Hindlimb muscle (tissue), 1 donor: ENCODE measurements at places on chromosomes 5 and 9. TPM values are rescaled to one million over a fixed set of nuclear protein-coding genes. Genes with fewer than 3 reads are reported as not detected.

DNA sequence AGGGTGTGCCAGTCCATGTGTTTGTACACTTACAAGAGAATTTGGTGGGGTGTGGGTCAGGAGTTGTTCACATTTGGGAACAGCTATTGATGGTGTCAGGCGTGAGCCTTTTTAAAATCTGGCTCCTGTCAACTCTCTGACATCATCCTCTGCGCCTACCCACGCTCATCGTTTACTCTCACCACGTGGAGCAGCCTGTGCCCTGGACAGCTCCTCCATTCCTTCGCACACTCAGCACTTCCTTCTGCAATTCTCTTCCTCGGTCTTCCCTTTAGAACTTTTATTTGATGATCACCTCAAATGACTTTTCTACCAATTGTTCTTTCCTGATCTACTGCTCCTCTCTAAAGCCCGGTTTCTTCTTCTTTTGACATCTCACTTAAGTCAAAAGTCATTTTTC lies 42.1 kb upstream of the GNAQ start:
- DNase-seq, result no peak

The CDX1 gene
- 0.19 TPM for polyA plus RNA-seq

The LCN15 gene
- polyA plus RNA-seq, result 0.62 TPM

GRCh38 chr9:86511614-86512360 lies 157.6 kb upstream of the TUT7 start:
- DNase-seq, result no peak

- DNase-seq, result no peak
Measured at GRCh38 chr5:139251281-139251687, 42.3 kb upstream of the MATR3 start.

GRCh38 chr5:168820874-168821273 lies 241.7 kb upstream of the PANK3 start:
- DNase-seq, result no peak

The TICAM2 gene
- 5.0 TPM for polyA plus RNA-seq

GRCh38 chr9:112120439-112120925 lies 54.6 kb downstream of the SUSD1 start:
- DNase-seq, result no peak

GRCh38 chr5:73419465-73420390 lies 28.8 kb downstream of the FOXD1 start:
- DNase-seq, result peak; percentile 83

DNA sequence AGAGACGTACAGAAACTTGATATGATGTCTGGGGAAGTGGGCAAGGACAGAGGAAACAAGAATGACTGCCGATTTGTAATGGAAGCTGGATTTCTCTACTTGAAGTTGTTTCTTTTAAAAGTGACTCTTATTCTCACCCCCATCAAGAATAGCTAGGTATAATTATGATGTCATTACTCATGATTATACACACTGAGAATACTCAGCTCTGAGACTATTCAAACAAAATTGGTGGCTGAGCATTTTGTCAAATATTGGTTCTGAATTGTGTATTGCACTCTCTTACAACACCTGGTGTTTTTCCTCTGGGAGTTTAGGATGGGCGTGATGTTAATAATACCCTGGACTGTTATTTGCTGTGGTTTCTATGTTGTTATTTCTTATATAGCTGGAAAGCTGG lies 46.3 kb downstream of the MAST4 start:
- no peak for DNase-seq

DNA sequence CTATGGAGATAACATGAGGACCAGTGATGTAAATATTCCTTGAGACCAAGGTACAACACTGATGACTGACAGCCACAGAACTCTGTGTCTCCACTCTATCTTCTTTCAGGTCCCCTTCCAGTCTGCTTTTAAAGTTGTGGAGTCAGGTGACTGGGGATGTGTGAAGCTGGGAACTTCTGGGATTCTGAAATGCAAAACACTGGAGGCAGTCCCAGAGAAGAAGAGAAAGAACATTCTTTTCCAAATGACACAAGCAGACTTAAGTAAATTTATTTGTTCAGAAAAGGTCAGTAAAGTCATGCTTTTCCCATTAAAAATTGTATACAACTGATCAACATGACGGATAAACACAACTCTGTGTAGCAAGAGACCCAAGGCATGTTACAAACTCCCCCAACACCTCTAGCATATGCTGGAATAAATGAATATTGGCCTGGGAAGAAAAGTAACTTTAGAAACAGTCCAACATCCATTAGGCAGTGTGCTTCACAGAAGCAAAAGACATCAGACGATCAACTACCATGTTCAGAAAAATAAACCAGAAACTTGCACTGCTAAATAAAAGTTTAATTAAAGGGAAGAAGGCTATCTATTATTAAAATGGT lies 92.4 kb upstream of the IFNK start:
- DNase-seq, result no peak

The BSPRY gene
- 0.52 TPM for polyA plus RNA-seq

DNA sequence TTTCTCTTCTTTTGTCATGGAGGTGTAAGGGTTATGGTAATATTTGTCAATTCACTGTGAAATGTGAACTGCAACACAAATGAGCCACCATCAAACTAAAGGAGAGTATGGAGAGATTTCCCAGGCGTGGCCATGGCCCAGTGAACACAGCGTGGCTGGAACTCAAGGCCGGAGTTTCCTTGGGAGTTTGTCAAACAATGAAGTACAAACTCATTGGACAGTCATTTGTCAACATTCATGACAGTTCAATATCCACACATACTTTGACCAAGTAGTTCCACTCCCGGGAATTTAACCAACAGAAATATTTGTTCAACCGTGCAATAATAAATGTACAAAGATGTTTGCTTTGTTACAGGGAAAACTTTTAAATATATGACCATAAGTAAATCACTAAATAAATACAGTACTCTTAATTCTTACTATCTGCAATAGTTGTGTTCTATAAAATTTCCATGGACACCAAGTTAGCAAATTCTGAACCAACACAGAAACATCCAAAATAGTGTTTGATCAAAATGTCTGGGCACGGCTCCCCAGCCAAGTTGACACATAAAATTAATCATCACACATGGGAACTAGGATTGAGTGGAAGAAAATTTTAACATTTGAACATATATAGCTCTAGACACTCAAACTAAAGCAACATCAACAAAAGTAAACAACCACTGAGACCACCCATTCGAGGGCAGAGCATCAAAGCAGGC lies 87.1 kb downstream of the DIRAS2 start:
- no peak for DNase-seq

DNA sequence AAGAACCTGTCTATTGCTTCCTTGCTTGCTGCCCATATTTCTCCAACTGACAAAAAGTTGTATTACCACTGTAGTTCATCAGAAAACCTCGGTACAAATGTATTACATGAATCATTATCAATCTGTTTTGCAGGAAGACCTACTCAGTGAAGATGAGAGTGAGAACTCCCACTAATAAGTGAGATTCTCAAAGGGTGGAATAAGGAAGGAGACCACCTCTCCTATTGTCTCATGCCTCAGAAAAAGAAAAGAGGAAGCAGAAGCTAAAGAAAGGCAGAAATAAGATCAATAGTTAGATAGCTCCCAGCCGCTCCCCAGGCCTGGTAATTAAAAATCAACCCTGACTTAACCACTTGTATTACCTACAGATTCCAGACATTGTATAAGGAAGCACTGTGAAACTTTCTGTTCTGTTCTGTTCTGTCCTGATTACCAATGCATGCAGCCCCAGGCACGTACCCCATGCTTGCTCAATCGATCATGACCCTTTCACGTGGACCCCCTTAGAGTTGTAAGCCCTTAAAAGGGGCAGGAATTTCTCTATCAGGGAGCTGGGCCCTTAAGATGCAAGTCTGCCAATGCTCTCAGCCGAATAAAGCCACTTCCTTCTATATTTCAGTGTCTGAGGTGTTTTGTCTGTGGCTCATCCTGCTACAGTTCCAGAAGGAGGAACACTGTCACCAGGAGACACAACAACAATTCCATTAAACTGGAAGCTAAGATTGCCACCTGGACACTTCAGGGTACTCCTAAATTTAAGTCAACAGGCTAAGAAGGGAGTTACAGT lies 152.5 kb upstream of the COX7C start:
- DNase-seq, result no peak

- no peak for DNase-seq
Measured at GRCh38 chr9:1001838-1002237, 25.4 kb downstream of the DMRT3 start.

DNA sequence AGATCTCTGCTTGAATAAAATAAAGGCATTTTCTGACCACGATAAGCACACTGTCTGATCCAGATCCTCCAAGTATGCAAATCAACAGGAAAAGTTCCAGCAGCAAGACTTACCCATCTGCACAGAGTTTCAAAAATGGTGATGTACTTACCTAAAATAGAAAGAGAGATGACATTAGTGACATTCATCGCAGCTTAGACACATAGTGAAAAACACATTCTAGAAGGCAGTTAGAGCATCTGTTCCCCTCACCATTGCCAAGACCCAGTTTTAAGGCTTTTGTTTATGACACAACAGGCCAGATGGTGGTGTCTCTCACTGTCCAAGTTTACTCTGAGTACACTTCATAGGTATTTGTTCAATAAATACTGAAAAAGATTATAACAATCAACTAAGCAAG lies 207.7 kb downstream of the PDE4D start:
- DNase-seq, result peak; percentile 62

DNA sequence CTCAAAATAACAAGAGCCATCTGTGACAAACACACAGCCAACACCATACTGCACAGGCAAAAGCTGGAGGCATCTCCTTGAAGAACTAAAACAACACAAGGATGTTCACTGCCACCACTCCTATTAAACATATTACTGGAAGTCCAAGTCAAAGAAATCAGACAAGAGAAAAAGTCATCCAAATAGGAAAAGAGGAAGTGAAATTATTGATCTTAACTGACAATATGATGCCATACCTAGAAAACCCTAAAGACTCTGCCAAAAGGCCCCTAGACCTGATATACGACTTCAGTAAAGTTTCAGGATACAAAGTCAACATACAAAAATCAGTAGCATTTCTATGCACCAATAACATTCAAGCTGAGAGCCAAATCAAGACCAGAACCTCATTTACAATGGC lies 30.0 kb upstream of the MACIR start:
- DNase-seq, result no peak

GRCh38 chr9:77013206-77013931 lies 6.1 kb upstream of the FOXB2 start:
- no peak for DNase-seq

The SPATA31C1 gene
- not detected for polyA plus RNA-seq

DNA sequence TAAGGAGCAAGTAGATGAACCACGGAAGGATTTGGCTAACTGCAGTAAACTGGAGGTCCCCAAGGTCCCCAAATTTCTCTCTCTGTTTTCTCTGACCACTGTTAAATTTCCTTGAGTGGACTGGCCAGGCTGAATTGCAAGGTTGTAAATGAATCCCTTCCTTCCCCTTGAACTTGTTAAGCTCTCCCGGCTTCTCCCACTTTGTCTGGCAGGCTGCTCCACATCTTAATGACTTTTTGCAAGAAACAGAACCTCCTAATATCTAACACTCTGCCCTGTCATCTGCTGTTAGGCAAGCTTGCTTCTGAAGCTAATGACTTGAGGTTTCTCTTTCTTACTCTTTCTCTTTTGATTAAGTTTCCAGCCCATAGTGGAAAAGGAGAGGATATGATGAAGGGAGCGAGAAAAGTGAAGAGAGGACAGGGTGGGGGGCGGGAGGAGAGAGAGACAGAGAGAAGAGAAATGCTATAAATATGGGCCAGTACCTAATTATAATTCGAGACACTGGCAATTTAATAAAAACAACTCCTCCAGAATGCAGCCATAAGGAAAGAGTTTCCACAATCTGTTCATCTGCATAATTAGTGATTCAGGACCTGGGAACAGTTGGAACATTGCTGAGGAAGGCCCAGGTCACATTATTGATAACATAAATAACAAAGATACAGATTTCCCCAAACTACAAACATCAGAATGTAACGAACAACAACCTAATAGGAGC lies 437.3 kb upstream of the MPDZ start:
- no peak for DNase-seq

- DNase-seq, result no peak
Measured at GRCh38 chr5:179864686-179865085, 6.1 kb upstream of the MRNIP start.

The SPATA24 gene
- polyA plus RNA-seq, result 14.9 TPM

The MARCOL gene
- not detected for polyA plus RNA-seq

- no peak for DNase-seq
Measured at GRCh38 chr5:157069949-157070348, 11.0 kb upstream of the HAVCR1 start.

The ANKRD55 gene
- polyA plus RNA-seq, result 0.27 TPM

- DNase-seq, result no peak
Measured at GRCh38 chr9:3740690-3741419, 215.1 kb upstream of the RFX3 start.

DNA sequence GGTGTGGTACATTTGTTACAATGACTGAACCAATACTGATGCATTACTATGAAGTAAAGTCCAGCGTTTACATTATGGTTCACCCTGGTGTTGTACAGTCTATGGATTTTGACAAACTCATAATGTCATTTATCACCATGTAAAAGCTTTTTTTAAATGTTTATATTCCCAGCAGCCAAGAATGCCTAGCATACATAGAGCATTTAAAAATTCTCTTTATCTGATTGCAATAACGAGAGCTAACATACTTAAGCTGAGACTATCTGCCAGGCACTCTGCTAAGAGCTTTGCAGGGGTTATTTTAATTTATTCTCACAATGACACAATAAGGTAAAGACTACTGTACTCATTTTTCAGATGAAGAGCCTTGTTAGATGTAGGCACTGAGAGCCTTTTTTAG lies 24.1 kb downstream of the PRDM6 start:
- no peak for DNase-seq
